Stimulated activated CD4-positive, alpha-beta T cell treated with anti-CD3 and anti-CD28 coated beads, Interleukin-15, amount 100 ng/mL, for 1 hour (primary cell): ENCODE measurements at places on chromosomes 12 and 14.

- no peak for DNase-seq
Measured at GRCh38 chr12:43318021-43318420, 234.0 kb downstream of the ADAMTS20 start.

GRCh38 chr14:81727218-81727617, 193.6 kb upstream of the SEL1L start:
- no peak for DNase-seq

DNA sequence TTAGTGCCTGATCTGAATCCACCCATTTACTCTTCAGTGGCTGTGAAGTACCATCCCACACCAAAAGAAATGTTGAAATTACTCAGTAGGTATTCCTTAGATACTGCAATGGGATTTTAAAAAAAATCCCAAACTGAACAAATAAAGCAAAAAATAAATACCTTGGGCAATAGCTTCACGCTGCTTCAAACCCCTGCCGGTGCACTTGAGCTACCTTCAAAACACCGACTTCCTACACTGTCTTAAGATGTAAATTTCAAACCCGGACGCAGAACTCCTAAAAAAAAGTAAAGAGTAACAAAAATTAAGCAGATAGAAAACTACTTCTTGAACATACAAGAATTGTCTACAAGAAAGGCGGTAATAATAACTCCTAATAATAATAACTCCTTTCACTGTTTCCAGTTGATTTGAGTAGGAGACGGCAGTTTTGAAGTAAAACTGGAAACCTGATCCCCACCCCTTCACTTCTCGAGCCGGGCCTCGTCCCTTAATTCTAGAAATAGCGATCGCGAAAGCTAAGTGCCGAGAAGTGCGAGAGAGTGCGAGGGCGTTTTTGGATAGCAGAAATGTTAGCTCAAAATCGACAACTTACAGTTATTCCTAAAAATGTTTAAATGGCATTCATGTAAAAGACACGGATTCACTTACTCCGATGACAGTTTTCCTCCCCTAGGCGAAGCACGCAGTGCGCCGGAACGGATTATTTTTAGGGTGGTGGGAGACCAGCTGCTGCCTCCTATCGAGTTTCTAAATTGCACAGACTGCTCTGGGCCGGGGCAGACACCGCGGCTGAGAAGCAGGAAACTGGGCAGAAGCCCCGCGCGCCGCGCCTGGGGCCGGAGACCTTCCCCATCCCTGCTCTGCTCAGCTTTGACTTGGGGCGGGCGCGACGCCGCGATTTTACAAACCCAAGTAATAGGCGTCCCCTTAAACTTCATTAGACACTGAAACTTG, at the start of gene ABCC9:
Gene ABCC9, minus strand, starts transcription at position 878 of the 957 bp plus-strand sequence. CDS start 4,752 bp downstream, outside the sequence.
- DNase-seq, result no peak

GRCh38 chr12:69065775-69066174, 132.8 kb upstream of the CPM start:
- no peak for DNase-seq

GRCh38 chr14:68141281-68142088, 321.9 kb downstream of the RAD51B start:
- no peak for DNase-seq

DNA sequence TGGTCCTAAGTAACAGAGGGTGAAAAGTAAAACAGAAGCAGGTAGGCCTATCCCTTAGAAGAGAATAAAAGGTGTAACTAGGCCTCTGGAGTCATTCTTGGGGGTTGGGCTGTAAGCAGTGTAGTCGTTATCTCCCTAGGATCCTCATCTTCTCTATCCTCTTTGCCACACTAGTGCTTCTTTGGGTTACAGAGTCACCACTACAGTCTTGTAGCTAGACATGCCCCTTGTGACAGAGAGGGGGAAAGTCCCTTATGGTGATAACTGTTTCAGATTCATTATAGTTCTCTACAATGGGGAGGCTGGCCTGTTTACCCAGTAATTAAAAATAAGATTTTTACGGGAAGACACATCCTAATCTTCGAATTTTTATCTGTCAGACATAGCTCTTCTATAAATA, 16.4 kb upstream of the SRP54 start:
- DNase-seq, result no peak

- no peak for DNase-seq
Measured at GRCh38 chr14:98114946-98115345, 1157.1 kb downstream of the BCL11B start.

- DNase-seq, result no peak
Measured at GRCh38 chr14:41605550-41606281, 960 bp upstream of the LRFN5 start.

DNA sequence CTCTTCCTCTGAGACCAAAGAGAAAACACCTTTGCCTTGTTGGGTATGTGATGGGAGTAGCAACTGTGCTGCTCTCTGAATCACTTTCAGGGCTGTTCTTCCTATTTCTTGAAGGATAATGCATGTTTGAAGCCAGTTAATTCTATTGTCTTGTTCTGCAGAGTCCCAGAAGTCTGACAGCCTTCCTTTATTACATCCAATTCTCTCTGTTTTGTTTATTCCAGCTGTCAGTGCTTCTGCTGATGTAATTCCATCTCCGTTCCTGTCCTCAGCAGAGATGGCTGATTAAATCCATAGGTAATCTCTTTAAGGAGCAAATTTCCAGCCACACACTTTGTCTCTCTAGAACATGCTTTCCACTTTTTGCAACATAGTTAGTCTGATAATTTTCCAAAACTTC, 59.7 kb downstream of the MGAT4C start:
- no peak for DNase-seq

DNA sequence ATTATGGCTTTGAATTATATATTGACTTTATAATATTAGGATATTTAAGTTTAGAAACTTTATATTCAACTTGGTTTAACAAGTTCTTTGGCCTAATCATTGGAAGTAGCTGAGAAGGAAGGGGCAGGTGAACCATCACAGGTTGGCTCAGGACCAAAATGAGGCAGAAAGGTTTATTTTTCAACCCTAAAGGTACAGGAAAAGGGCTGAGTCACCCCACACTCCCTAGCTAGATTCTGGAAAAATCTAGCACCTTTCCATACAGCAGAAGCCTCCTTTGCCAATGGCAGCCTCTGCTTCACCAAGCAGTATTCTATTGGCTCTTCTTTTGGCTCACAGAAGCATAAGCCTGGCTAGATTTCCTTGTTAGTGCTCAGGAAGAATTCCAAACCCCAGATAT, 19.3 kb upstream of the MED6 start:
- DNase-seq, result no peak

GRCh38 chr14:83085136-83085535, 1551.5 kb upstream of the SEL1L start:
- DNase-seq, result no peak

DNA sequence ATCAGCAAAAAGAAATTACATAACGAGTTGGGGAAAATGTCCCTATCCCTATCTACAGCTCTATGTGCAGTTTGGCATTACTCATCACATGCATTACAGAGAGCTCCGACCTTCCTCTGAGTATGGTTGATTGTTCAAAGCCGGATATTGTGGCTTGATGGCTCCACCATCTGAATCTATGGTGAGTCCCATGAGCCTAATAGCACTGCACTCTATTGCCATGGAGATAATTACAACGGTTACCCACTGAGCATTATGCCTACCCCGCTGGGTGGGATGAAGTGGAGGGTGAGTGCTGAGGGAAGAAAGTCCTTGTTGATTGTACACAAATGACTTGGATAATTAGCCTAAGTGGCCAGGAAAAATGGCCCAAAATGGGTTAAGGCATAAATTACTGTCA, 800.5 kb downstream of the NRXN3 start:
- no peak for DNase-seq

GRCh38 chr12:110466791-110467190, 1.3 kb downstream of the GPN3 start:
- no peak for DNase-seq

DNA sequence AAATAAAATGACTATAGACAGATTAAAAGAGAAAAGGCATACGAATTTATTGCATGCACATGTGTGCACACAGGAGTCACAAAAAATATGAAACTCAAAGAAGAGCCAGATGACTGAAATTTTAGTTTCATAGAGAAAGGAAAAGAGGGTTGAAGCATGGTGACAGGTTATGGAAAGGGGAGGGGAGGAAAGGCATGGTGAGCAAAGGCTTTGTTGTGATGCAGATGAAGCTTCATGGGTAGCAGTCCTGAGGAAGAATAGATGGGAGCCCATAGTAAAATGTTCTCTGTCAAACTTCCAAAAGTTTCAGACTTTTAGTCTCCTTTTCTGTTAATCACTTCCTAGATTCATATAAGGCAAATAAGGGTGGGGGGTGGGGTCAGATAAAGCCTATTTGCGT, 612.7 kb upstream of the ATP2B1 start:
- DNase-seq, result no peak

DNA sequence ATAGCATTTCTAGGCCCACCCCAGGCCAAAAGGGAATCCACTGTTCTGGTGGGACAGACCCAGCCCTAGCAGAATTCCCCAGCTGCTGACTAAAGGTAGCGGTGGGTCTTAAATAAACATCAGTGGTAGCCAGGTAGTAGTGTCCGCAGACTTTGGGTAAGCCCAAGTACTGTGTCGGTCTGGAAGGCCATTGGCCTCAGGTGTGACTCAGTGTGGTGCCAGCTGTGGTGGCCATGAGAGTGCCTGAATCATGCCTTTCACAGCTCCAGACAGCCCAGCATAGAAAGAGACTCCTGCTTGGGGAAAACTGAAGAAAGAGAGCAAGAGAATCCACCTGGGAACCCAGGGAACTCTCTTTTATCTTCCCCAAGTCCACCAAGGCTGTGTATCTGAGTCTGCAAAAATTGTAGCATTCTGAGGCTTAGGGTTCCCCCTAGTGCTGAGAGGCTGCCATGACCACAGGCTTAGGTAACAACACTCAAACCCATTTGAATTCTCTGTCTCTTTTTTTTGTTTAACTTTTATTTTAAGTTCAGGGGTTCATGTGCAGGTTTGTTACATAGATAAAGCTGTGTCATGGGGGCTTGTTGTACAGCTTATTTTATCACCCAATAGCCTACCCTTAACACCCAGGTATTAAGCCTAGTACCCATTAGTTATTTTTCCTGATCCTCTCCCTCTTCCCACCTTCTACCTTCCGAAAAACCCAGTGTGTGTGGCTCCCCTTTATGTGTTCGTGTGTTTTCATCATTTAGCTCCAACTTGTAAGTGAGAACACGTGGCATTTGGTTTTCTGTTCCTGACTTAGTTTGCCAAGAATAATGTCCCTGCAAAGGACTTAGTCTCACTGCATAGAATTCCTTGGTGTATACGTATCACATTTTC, 16.7 kb upstream of the CD163L1 start:
- peak; percentile 16 for DNase-seq

- DNase-seq, result no peak
Measured at GRCh38 chr12:32705783-32706182, 26.7 kb downstream of the DNM1L start.

DNA sequence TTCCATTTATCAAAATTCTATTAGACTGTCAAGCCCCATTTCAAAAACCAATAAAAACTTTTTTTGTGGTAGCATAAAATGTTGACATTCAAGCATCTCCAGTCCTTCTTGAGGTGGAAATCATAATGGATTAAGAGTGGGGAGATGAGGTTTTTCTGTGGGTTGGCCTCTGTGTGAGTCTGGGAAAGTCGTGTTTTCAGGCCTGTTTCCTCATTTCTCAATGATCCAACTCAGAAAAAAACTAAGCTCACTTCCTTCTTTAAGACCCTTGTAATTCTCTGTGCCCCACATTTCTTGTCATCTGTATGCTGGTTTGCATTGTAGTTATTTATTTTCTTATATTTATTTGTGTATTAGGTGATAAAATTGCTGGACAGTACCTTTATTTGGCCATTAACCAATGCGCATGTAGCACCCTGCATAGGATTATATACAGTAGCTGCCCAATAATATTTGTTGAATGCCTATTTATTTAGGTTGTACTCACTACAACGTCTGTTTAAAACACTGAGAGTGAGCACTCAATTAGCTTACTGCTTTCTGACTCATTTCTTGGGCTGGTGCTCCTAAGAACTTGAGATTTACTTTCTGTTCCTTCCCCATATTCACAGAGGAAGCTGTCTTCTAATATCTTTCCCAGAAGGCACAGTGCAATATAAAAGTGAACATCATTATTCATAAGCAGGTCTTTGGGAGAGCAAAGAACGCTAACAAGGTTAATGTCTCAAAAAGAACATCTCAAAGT, 121.9 kb downstream of the DNAI7 start:
- no peak for DNase-seq

- no peak for DNase-seq
Measured at GRCh38 chr14:106610691-106611090, 1084.3 kb downstream of the TMEM121 start.

DNA sequence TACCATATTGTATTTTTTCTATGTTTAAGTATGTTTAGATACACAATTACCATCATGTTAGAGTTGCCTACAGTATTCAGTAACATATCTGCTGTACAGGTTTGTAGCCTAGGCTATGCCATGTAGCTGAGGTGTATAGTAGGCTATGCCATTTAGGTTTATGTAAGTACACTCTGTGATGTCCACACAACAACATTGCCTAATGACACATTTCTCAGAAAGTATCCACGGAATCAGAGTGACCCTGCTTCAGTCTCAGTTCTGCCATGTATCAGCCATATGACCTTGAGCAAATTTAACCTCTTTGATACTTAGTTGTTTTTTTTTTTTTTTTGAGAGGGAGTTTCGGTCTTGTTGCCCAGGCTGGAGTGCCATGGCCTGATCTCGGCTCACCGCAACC, 12.7 kb downstream of the SUSD6 start:
- no peak for DNase-seq

GRCh38 chr14:104800771-104801519, at the start of gene ZBTB42:
Gene ZBTB42, plus strand, starts transcription at chr14:104801101. Its CDS starts 97 bp downstream, at chr14:104801198.
- DNase-seq, result peak; percentile 48

GRCh38 chr14:100634026-100634425, 46.8 kb upstream of the BEGAIN start:
- DNase-seq, result no peak

GRCh38 chr12:122732170-122732569, 1.5 kb upstream of the HCAR1 start:
- DNase-seq, result no peak

- no peak for DNase-seq
Measured at GRCh38 chr14:68133856-68134255, 314.3 kb downstream of the RAD51B start.

GRCh38 chr12:51524386-51524901, 66.6 kb upstream of the SCN8A start:
- no peak for DNase-seq

- DNase-seq, result no peak
Measured at GRCh38 chr14:64409126-64409920, 21.2 kb downstream of the MTHFD1 start.

DNA sequence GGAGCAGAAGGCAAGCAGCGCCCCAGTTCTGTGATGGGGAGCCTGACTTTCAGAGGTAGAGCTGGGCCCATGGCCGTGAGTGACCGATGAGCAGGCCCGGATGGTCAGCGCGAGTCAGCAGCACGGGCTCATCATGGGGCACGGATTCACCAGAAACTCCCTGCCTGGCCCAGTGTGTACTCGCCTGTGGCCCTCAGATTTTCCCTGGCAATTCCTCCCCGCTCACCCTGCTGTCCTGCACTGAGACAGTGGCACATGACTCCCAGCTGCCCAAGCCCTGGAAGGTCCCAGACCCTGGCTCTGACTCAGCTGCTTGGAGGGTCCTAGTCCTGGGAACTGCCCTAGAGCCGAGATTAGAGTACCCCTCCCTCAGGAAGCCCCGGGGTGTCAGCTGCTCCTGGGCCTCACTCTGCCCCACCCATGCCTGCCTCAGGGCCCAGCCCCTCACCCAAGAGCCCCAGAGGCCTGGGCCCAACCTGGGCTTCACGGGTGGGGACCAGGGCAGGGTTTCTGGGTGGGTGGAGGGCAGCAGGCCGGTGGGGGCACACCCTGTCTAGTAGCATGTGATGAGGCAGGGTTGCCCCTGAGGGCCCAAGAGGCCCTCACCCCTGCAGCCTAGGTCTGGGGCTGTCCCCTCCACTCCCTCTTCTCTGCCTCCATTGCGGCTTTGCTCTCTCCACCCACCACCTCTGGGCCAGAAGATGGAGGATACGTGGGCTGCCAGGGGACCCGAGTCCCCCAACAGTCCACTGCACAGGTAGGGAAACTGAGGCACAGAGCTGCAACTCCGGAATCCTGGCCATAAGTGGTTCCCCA, 8.4 kb downstream of the TRMT61A start:
- no peak for DNase-seq
